ENCODE measurements at places on chromosomes 7 and 10.

- DNase-seq: no peak
Measured at GRCh38 chr10:12788277-12788676, 213.2 kb downstream of the CCDC3 start.

GRCh38 chr7:152076940-152077933 lies 51.8 kb downstream of the GALNT11 start:
- peak; percentile 26 for DNase-seq

DNA sequence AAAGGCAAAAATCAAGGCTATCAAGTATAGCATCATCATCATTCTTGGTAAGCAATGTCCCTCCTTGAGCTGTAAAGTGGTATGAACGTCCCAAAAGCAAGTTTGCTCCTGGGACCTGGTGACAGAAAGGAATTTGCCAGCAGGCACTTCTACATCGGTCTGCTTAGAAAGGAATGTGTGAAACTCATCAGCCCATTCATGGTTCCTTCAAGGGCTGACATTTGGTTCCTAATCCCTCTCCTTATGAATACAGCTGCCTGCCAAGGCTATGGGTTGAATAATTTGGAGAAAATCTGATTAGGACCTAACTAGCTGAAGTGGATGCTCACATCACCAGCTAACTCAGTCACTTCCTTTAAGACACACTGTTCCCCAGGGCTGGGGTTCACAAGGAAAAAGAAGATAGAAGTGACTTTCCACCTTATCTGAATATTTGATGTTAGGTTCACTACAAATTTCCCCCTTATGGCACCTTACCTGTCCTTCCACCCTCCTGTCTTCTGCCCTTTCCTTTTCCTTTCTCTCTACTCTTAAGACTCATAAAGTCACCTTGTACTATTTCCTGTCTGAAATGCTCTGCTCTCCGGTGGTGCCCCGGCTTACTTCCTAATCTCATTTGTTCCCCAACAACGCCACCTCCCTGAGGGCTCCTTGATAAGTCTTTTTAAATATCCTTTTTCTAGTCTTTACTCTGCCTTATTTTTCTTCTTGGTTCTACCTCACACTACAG lies 187.1 kb downstream of the NPSR1 start:
- no peak for DNase-seq

DNA sequence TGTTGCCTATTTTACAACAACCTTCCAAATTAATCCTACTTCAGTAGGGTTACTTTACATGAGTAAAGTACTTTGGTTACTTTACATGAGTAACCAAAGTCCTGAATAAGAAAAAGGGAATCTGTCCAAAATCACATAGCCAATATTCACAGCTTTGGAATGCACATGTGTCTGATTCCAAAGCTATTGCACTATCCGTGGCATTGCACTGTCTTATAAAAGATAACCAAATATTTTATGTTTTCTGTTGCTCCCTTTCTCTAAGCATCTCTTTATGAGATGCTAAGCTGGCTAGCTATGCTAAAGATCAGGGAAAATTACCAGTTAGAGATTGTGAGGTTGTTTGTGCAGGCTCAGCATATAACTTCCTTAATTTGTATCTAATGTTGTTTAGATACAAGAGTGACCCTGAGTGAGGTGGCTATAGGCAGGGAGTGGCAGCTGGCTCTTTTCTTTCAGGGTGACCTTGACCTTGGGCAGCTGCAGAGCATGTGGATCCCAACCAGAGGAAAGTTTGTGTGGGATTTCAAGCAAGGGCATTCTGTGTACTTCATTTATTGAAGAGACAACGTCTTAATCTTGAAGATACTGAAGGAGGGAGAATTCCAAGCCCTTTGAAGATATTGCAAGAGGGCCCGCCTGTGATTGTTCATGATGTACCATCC lies 366.1 kb upstream of the ANKRD30A start:
- DNase-seq: peak; percentile 82

- DNase-seq: no peak
Measured at GRCh38 chr7:45211958-45212357, 54.4 kb downstream of the RAMP3 start.

DNA sequence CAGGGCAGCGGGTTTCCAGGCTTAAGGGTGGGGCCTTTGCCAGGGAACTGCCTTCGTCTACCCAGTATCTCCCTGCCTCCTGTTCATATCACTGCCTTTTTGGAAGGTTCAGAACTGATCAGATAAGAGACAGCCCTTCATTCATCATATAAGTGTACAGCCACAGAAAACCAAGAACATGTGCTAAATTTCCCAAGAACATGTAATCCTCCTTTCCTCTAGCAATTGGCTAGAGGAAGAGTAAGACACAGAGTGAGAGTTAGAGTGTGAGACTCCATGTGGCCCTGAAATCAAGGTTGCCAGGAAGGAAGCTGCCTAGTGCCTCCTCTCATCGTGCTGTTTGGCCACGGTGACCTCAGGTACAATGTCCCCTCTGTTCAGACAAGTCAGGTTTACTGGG lies 770.9 kb downstream of the TNS3 start:
- DNase-seq: no peak

- no peak for DNase-seq
Measured at GRCh38 chr10:98485959-98486358, 39.2 kb upstream of the HPS1 start.

GRCh38 chr10:29804025-29804852 lies 169.5 kb upstream of the SVIL start:
- peak; percentile 97 for DNase-seq

GRCh38 chr10:8325024-8325980 lies 270.8 kb downstream of the GATA3 start:
- no peak for DNase-seq

Measured in astrocyte of the spinal cord (primary cell).